Cerebellar nuclear complex (tissue), 1 donor: ENCODE measurements at places on chromosomes 4 and X.

GRCh38 chr4:72484981-72485380 lies 84.0 kb downstream of the ADAMTS3 start:
- no peak for DNase-seq

GRCh38 chr4:175273995-175274753 lies 356.0 kb downstream of the ADAM29 start:
- no peak for DNase-seq

DNA sequence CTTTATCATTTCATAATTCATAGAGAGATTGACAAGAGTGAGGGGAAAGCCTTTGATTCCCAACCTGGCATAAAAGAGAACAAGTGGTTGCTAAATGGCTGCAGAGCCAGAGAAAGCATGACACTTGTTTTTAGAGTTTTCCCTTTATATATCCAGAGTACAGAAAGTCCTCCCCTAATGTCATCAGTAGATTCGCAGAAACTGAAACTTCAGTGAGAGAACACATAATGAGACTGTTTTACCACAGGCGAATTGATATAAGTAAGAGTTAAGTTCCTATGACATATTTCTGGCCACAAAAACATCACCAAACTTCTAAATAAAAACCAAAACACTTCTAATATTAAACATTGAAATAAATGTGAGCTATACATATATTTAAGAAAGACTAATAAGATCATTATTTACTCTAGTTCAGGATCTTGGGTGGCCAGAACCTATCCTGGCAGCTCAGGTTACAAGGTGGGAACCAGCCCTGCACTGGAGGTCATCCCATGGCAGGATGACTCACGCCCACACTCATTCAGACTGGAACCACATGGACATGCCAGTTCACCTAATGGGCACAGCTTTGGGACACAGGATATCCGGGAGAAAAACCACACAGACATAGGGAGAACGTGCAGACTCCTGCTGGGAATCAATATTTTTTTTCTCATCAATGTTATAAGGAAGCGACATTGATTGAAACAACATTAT lies 35.5 kb downstream of the NWD2 start:
- DNase-seq, result no peak

- DNase-seq, result no peak
Observed at GRCh38 chr4:174218127-174218790, 65.2 kb downstream of the FBXO8 start.

DNA sequence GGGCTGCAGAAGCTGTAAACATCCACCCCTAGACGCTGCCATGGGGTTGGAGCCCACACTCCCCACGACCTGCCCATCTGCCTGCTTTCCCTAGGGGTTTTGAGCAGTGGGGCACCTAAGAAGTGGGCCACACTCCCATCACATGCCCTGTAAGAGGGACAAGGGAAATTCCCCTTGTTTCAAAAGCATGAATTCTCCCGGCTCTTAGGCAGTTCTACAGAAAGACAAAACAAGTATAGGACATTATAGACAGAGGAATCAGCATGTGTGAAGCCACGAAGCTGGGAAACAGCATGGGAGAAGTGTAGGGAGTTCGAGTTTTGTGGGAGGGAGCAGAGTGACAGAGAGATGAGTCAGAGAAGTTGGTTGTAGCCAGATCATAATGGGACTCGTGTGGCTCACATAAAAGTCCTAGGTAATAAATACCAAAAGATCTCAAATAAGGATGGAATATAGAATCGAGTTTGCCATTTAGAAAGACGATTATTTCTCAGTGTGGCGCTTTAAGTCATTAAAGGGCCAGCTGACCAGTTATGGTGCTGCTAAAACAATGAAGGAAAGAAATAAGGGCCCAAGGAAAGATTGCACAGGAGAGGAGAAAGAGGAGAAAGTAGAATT lies 23.9 kb downstream of the APOO start:
- no peak for DNase-seq

DNA sequence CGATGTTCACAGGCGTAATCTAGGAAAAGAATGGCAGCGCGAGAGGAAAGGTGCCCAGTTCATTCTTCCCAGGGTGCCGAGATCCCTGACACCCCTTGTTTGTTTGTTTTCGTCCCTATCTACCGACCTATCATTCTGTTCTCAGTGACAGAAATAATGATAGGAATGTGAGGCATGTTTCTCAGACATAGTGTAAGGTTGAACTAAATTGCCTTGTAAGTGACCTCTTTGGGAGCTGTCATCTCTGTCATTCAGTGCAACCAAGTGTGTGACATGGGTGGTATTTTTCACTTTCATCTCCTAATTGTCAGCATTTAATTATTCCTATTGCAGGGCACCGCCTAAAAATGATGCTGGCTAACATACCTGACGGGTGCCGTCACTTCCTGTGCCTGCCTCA lies 24.4 kb downstream of the CLDN22 start:
- DNase-seq, result no peak

DNA sequence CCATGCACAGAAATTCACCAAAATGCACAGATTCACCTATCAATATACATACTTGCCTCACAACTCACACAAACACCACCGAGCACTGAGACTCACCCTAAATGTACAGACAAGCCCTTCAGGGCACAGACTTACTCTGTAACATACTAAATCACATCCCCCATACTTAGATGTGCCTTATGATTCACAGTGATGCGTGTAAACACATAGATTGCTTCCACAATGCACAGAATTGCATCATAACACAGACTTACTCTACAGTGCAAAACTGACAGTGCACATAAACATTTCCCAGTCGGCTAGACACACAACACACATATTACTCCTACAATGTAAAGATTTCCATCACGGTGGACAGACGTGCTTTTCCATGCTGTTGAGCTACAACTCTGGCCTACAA lies 6.2 kb downstream of the LINC00632 start:
- no peak for DNase-seq

DNA sequence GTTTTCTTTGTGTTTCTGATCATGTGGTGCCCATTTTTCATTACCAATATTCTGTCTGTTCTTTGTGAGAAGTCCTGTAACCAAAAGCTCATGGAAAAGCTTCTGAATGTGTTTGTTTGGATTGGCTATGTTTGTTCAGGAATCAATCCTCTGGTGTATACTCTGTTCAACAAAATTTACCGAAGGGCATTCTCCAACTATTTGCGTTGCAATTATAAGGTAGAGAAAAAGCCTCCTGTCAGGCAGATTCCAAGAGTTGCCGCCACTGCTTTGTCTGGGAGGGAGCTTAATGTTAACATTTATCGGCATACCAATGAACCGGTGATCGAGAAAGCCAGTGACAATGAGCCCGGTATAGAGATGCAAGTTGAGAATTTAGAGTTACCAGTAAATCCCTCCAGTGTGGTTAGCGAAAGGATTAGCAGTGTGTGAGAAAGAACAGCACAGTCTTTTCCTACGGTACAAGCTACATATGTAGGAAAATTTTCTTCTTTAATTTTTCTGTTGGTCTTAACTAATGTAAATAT lies 110.4 kb downstream of the IL13RA2 start:
- DNase-seq, result no peak

- no peak for DNase-seq
Observed at GRCh38 chr4:107832275-107832807, 7.6 kb downstream of the SGMS2 start.

- no peak for DNase-seq
Observed at GRCh38 chrX:129932016-129932820, 26.3 kb downstream of the UTP14A start.

DNA sequence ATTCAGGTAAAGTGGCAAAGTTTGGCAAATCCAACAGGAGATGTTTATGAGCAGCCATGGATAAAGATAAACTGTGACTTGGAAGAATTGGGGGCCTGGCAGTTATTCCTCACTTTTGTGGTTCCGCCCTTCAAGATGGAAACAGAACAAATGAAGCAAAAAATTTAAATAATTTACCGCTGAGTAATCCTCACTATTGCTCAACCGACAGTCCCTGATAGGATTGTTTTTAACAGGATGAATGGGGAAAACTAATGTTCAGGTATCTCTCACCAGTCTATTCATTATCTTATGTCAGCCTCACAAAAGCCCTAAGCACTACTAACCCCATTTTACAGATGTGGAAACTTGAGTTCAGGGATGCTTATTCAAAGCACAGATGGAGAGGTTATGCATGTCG lies 90.8 kb downstream of the FNIP2 start:
- DNase-seq, result no peak

GRCh38 chr4:121070696-121071639 lies 1.4 kb downstream of the NDNF start:
- no peak for DNase-seq
